SW480 (cell line): ENCODE measurements at places on chromosomes 12 and 14.
A peak's percentile ranks its signal among the peaks of the same experiment; 100 is the strongest.

DNA sequence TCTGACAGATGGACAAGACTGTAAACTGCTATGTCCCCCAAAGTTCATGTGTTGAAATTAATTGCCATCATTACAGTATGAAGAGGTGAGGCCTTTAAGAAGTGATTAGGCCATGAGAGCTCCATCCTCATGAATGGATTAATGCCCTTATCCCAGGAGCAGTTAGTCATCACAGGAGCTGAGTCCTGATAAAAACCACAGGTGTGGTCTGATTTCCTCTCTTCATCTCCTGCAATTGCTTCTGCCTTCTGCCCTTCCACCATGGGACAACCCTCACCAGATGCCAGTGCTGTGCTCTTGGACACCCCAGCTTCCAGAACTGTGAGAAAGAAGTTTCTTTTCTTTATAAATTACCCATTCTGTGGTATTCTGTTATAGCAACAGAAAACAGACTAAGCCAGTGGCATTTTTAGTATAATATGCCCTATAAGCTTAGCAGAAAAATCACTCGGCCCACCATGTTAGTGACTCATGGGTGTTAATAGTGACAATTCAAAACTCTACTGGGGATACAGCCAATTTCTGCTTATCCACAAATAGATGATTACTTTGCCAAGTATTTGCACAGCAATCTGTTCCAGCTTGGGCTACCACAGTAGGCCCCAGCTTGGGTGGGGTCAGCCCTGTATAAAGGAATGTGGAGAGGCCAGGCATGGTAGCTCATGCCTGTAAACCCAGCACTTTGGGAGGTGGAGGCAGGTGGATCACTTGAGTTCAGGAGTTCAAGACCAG, 129.0 kb upstream of the BCL2L14 start:
- DNase-seq = peak; percentile 84

- no peak for DNase-seq
Observed at GRCh38 chr12:58412461-58413060, 471.2 kb downstream of the ATP23 start.

DNA sequence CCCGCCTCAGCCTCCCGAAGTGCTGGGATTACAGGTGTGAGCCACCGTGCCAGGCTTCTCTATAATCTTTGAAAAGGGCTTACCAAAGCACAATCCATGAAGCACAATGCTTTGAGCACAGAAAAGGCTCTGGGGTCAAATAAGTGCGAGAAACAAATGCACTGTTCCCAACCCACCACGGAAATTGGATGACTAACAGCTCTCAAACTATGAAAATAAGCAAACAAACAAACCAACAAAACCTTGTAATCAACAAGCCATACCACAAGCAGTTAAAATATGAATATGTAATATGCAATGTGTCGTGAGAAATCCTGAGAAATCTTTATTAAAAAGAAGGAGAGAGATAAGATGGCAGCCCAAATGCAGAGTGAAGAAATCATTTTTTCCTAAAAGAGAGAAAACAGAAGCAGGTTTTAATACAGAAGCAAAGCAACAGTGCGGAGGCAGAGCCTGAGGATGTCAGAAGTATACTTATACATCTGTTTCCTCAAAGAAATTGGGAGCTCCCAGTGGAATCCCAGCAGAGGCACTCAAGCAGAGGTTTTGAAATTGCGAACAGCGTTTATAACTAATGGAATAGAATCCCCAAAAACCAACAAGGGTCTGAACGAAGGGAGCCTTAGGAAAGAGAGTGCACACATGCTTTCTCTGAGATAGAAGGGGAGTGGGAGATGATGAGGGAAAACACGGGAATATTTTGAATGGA, 17.1 kb downstream of the SMCO2 start:
- DNase-seq = no peak

DNA sequence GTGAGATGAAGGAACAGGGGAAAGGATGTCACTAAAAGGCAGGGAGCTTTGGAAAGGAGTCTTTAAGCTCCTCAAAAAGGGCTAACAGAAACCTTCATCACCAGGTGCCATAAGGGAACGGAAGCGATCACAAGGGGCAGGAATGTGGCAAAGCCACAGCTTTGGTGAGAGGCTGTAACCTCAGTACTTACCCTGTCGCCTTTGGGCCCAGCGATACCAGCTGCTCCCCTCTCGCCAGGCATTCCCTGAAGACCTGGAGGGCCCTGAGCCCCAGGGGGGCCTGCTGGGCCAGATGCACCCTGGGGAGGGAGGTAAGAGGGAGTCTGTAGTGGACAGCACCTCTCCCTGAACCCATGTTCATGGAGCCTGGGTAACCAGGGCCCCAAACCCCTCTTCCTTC, 18.9 kb downstream of the TMEM106C start:
- peak; percentile 11 for DNase-seq

GRCh38 chr14:77529963-77530362, 31.3 kb upstream of the ISM2 start:
- DNase-seq = no peak

GRCh38 chr14:68669603-68670358, 123.1 kb downstream of the ZFP36L1 start:
- DNase-seq = no peak

DNA sequence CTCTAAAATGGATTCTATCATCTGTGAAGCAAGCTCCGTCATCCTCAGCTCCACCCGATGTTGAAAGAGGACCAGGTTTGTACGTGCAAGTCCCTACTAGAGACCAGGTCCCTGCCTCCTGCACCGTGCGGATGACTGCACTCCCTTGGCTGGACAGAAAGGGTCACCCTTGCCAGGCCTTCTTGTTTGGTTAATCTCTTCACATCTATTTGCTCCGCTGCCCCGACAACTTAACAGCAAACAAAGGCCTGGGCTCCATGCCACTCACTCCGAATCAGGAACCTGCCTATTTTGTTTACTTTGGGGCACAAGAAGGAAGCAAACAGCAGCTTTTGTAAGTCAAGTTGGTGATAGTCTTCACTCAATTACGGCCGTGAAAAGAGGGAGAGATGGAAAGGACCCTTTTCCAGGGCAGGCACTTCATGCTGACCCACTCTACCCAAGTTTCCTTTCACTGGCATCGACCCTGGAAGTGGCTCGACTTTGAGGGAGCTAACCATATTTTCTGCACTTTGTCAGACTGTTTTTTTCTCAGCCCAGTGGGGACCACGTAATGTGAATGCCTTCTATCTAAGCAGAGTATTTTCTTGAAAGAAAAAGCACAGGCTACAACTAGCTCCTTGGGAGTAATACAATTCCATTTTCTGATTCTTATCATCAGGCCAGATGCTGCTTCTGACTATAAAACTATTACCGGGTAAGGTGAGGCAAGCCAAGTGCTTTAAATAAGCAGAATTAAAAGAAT, 202.6 kb downstream of the FOXN3 start:
- DNase-seq = no peak

DNA sequence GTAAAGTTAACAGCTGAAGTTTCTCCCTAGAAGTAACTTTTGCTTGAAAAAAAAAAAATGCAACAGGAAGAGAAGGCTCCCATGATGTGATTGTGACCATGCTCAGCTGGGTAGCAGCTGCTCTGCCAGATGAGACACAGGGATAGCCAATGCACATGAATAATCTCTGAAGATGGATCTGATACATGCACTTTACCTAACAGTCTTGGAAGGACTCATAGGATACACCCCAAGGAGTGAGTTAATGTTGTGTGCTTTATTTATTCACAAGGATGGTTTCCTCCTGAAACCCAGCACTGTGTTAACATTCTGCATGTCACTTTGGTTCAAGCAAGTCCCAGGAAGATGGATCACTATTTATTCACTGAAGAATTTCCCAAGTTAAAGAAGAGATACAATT, 46.5 kb downstream of the NDUFA12 start:
- DNase-seq = no peak

DNA sequence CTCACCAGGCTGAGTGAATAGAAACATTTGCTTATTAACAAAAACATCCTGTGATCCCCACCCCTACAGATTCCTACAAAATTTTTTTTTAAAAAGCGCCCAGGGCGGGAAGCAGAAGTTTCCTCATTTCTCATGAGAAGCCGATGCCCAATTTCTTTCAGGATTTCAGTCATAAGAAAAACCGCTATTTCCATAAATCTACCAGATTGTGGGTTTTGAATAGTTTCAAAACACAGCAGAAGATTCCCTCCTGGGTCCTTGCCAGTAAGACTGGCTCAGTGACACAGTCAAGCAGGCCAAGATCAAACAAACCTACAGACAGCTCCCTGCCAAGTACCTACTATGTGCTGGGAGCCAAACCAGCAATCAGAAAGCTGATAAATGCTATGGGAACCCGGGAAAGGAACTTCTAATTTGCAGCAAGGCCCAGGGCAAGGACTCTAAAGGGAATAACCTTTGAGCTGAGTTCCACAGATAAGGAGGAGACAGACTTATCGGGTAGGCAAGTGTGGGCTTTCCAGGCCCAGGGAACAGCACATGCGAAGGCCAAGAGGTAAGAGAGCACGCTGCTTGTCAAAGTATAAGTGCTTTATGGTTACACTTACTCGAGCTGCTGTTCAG, 68.7 kb downstream of the CCDC88C start:
- no peak for DNase-seq

GRCh38 chr12:22728987-22729386, 104.0 kb downstream of the ETNK1 start:
- DNase-seq = no peak
